Stimulated activated CD4-positive, alpha-beta T cell treated with anti-CD3 and anti-CD28 coated beads, TNF-alpha, amount 100 ng/mL, for 4 hours (primary cell): ENCODE measurements at places on chromosomes 7 and 10.

DNA sequence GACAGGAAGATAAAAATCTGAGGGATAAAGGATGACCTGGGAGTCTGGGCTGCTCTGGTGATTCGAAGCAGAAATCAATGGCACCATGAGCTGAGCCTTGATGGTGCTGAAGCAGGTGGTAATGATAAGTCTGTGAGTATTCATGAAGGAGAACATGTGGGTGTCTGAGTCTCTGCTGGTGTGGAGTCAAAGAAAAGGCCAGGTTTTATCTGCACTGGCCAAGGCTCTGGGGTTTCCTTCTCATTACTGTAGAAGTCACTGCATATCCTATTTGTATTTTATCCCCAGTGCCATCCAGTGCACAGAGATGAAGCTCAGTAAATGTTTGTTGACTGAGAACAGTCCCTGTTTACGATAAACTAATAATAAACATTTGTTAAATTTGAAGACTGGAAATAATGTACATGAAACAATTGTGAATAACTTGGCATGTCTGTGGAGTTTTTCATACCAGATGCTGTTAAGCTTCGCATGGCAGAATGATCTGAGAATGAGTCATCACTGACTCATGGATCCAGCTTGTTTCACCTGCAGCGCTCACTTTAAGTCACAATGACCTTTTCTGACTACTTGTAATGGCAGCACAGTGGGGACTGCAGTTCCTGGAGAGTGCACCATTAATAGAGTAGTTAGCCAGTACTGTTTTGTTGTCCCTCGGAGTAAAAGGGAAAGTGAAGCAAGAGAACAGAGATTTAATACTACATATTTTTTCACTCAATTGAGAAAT lies 538.5 kb downstream of the HTR7 start:
- no peak for DNase-seq

- DNase-seq = no peak
These were observed 196.0 kb downstream of the KCNMA1 start for GRCh38 chr10:77441353-77442166.

GRCh38 chr10:4650582-4650981 lies 175.4 kb upstream of the AKR1E2 start:
- DNase-seq = no peak

DNA sequence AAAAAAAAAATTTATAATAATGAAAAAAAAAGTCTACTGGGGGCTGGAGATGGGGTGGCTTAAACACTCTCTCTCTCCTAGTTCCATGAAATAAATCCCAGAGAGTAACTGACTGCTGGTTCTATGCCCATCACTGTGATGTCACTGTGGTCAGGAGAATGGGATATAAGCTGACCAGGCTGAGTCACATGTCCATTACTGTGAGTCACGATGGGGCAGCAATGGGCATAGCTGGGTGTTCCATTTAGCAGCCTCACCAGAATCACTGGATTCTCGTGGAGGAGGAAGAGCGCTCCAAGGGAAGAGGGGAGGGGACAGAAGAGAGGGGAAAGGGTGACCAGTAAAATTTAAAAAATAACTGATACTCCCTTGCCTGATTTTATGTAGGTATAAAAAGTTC lies 37.1 kb downstream of the MASTL start:
- no peak for DNase-seq

DNA sequence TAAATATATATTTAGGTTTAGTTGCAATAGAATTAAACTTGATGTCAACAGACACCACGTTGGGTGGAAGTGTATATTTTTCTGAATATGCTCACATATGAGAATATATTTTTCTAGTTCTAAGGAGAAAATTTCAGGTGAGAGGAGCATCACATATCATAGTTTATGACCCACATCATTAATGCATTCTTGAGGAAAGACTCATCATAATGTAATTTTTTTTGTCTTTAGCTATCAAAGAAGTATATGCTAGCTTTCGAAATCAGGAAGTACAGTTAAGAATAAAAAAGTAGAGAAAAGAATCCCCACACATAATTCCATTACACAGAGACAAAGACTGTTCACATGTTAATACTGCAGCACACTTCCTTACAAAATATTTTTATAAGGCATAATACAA lies 30.4 kb downstream of the A1CF start:
- DNase-seq = no peak

- no peak for DNase-seq
These were observed 1.8 kb downstream of the GPC2 start for GRCh38 chr7:100175296-100175935.

DNA sequence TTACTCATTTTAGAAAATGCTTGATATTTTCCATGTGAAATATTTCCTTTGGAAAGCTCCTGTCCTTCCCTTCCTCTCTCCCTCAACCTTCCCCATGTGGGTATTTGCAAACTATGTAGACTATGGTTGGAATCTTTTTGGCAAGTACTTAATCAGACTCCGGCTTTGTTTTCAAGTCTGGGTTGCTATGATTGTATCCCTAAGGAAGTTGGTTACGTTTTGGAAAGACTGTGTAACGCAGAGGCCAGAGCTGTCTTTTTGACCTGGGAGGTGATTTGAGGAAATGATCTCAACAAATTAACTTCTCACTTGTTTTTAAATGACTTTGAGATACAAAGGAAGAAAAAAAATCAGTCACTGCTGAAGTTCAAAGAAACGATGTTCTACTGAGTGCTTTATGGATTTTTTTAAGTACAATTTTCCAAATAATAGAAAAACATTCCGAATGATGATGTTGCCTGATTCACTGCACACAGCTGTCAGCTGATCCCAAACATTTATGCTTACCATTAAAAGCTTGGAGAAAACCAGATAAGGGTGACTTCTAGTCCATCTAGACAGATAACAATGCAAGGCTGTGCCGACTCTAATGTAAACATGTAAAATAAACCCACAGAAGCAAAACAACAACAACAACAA lies 145.5 kb upstream of the CELF2 start:
- DNase-seq = no peak

GRCh38 chr10:13351340-13351915 lies 3.3 kb upstream of the SEPHS1 start:
- DNase-seq = no peak

- no peak for DNase-seq
These were observed 43.1 kb downstream of the NKX6-2 start for GRCh38 chr10:132742837-132743194.

DNA sequence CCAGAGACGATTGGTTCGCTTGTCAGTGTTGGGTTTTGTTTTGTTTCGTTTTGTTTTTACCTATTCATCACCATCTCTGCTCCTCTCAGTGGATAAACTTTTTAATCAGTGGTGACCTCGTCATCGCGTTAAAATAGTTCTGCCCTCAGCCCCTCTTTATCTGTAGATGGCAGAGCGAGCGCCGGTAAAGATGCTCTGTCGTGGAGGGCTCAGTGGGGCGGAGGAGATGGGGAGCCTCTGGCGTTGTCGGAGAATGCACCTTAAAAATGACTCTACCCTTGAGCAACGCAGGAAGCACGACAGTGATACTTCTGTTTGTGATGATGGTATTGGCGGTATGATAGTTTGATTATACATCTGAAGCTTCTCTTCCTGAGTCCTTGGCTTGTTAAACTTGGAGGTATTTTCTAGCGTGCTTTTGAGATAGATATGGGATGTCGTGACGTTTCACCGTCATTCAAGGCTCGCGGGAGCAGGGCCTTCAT lies 554 bp downstream of the CSGALNACT2 start:
- no peak for DNase-seq
